ENCODE measurements at places on chromosomes 5 and 9.

DNA sequence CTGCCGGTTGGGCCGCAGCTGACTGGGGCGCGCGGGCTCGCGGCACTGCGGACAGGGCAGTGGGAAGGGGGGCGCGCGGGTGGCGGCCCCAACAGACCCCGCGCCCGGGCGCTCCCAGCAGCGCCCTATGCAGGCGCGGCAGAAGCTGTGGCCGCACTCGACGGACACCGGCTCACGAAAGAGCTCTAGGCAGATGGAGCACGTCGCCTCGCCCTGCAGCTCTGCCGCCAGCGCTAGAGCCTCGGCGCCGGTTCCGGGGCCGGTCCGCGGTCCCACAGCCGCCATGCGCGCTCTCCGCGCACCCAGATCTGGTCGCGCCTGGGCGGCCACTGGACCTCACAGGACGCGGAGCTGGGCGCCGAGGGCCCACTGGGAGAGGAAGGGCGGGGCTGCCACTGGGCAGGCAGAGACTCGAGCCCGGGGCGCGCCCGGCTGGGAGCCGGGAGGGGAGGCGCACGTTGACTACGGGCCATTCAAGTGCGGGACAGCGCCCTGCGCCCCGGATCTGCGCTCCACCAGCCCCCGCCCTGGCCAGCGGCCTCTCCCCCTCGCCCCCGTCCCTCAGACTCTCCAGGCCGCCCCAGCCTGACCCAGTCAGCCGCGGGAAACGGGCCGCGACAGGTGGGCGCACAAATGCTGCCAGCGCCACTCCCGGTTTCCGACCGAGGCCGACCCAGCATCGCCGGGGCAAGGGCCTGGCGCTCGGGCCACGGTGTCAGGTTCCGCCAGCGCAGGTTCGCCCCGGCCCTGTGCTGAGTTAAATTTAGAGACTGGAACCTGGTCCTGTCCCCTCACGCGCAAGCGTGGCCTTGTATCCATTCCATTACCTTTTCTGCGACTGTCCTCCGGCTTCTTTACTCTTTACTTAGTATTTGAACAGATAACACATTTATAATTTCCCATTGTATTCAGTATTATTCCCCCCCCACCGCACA lies at the start of gene TRIM7:
TSS of gene TRIM7 (minus strand) at position 371 of the 935 bp plus-strand sequence. CDS start at position 285, 86 bp downstream.
- DNase-seq, result no peak

DNA sequence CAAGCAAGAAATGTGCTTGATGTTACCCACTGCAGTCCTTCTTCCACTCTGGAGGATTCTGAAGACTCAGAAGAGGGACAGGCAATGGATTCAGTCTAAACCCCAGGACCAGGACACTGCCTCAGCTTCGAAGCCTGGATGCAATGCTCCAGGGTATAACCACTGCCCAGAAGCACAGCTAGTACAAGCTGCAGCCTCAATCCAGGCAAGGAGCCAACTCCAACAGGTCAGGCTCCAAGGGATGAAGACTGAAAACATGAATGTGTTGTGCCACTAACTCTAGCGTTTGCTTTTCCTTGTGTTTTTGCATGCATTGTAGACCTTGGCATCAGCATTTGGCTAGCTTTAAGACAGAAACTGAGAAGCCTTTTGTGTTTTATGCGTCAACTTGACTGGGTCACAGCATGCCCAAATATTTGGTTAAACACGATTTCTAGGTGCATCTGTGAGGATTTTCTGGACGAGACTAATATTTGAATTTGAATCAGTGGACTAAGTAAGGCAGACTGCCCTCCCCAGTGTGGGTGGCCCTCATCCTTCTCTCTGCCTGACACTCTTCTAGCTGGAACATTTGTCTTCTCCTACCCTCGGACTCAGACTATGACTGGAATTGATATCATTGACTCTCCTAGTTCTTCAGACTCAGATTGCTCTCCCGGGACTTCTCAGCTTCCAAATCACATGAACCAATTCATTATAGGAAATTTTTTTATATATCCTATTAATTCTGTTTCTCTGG lies 20.5 kb upstream of the GPX3 start:
- no peak for DNase-seq

GRCh38 chr5:149915392-149916260 lies 29.0 kb downstream of the PDE6A start:
- no peak for DNase-seq

GRCh38 chr5:154740483-154740882 lies 14.7 kb upstream of the LARP1 start:
- no peak for DNase-seq

DNA sequence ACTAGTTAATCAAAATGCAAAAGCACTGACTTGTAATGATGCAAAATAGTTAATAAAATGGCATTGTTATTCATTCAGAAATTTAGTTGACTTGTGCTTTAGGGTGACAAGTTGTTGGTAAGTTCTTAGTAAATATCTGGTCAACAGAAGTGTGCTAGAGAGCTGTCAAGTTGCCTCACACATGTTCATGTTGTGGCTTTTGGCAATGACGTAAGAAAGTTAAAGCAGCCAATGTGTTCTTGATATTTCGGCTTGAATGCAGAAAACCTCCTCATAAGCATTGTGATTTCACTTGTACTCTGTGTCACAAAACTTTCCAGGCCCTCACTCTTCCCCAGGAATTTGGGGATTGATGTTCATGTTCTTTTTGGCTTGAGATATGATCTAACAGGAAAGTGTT lies 626.7 kb downstream of the PRR16 start:
- DNase-seq, result no peak

DNA sequence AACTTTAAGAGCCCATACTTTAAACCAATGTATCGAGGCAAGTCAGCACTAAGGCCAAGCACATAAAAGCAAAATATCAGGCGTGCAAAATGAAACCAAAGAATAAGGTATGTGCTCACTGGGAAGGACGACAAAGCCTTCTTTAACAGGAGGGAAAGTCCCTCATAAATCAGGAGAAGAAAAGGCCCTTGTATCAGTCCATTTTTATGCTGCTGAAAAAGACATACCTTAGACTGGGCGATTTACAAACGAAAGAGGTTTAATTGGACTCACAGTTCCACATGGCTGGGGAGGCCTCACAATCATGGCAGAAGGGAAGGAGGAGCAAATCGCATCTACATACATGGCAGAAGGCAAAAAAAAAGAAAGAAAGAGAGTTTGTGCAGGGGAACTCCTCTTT lies 68.9 kb downstream of the UBE2QL1 start:
- DNase-seq, result no peak

DNA sequence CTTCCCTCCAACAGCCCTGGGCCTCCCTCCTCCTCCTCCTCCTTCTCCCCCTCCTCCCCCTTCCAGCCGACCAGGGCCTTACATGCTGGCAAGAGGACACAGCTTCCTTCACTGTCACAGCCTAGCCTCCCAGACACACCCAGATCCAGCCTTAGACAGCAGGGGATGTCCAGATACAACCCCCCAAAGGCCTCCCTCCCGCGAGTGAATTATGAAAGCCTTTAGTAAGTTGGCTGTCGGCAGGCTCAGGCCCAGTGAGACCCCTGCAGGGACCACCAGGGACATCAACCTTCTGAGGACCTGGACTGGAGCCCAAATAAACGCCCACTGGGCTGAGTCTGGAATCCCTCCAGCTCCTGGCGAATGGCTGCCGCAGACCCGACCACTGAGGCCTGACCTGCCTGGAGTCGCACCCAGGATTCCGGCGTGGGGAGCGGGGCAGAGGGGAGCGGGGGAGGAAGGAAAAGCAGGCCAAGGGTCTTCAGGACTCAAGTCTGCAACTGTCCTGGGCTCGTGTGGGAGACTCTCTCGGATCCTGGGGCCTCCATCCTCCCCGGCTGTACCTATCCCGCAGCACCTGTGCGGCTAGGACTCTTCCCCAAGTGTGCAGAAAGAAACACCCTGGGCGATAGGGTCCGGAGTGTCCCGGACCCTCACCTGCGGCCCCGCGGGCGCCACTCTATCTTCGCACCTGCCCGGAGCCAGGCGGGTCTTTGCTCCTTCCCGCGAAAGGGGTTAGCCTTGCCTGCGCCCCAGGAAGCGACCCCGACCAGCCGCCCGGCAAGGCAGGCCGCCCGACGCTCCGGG lies 705 bp downstream of the SEPTIN8 start:
- no peak for DNase-seq

DNA sequence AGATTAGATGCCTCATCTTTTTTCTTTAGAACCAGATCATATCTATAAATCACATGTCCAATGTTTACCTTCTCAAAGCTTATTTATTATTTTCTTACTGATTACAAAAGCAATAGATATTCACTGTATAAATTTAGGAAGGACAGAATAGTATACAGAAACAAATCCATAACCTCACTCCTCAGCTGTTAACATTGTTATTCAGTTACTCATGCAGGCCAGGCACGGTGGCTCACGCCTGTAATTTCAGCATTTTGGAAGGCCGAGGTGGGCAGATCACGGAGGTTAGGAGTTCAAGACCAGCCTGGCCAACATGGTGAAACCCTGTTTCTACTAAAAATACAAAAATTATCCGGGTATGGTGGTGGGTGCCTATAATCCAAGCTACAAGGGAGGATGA lies 15.3 kb downstream of the STOM start:
- DNase-seq, result no peak

GRCh38 chr9:108069991-108070390 lies 580.4 kb upstream of the KLF4 start:
- no peak for DNase-seq

GRCh38 chr5:95647886-95648860 lies 1.6 kb downstream of the RFESD start:
- no peak for DNase-seq

DNA sequence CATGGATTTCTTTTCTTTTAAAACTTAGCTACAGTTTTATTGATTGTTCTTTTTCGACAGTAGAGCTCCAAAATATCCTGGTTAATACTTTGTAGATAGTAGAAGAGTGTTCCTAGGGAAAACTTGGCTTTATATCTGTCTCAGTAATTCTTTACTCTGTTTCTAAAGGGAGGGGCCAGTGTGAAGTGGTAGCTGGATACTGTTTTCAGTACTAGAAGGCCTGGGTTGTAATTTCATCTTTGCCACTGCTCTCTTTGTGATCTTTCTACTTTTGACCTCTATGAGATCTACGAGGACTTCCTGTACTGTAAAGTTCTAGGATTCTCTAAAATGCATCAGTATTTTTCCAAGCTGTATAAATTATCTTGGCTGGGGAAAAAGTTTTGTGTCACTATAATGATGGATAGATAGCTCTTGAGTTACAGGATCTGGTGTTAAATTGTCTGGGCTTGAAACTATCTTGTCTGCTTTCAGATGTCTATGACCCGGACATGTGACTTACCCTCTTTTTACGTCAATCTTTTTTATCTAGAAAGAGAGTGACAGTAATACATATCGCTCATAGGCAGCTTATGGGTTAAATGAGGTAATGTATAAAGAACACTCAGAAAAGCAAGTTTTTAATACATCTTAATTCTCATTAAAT lies 53.6 kb downstream of the PRR16 start:
- no peak for DNase-seq

- no peak for DNase-seq
Measured at GRCh38 chr5:115349001-115349817, 52.8 kb upstream of the CCDC112 start.

DNA sequence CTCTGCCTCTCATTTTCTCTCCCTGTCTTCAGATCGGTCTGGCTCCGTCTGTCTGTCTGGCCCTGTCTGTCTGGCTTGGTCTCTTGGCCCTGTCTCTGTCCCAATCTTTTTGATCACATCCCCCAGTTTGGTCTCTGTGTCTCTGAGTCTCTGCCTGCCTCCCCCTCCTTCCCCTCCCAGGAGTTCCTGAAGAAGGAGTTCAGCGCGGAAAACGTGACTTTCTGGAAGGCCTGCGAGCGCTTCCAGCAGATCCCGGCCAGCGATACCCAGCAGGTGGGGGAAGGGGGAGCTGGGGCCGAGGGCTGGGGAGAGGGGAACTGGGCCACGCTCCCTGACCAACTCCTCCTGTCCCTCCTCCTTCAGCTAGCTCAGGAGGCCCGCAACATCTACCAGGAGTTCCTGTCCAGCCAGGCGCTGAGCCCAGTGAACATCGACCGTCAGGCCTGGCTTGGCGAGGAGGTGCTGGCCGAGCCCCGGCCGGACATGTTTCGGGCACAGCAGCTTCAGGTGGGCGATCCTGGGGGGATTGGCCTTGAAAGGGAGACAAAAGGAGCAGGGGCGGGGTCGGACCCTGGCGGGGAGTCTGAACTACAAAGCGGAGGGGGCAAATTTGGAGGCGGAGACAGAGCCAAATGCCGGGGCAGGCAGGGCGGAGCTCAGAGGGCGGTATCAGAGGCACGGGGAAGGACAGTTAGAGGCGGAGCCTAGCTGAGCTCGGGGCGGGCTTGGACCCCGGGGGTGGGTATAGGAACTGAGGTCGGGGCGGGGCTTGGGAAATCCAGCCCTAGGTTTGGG lies 9.0 kb downstream of the RGS14 start:
- peak; percentile 87 for DNase-seq

- no peak for DNase-seq
Measured at GRCh38 chr9:127223266-127223665, 41.3 kb upstream of the GARNL3 start.

DNA sequence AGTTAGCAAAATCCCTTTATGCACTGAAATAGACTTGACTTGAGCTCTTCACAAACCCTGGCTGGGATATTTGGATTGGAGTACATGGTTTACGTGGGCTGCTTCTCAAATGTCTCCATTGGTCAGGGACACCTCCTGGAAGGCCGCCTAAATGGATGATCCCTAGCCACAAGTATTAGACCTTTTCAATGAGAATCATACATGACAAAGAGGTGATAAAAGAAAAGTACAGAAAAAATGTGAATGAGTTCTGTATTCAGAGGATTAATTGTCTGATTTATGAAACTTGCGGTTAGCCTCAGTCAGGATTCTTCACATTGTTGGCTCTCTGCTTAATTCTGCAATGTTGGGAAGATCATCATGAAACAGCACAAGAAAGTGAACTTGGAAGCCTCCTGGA lies 752.8 kb upstream of the ADAMTS16 start:
- DNase-seq, result no peak

DNA sequence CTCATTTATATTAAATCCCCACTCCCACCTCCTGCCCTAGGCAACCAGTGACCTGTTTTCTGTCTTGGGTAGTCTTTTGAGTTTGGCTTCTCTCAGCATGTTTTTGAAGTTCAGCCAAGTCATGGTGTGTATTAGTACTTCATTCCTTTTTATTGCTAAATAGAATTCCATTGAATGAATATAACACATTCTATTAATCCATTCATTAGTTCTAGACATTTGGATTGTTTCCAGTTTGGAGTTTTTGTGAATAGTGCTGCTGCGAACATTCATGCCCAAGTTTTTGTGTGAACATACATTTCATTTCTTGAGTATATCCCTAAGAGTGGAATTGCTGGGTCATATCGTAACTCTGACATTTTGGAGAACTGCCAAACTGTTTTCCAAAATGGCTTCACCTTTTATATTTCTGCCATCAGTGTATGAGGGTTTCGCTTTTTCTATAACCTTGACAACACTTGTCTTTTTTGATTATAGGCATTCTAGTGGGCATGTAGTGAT lies 2.7 kb downstream of the ZNF346 start:
- DNase-seq, result no peak

GRCh38 chr5:107878661-107879060 lies 207.9 kb upstream of the EFNA5 start:
- no peak for DNase-seq
